CD4-positive, CD25-positive, alpha-beta regulatory T cell (primary cell): ENCODE measurements at places on chromosomes 2 and 18.

- DNase-seq = no peak
These were observed 882.5 kb downstream of the SLC4A3 start for GRCh38 chr2:220509966-220510365.

DNA sequence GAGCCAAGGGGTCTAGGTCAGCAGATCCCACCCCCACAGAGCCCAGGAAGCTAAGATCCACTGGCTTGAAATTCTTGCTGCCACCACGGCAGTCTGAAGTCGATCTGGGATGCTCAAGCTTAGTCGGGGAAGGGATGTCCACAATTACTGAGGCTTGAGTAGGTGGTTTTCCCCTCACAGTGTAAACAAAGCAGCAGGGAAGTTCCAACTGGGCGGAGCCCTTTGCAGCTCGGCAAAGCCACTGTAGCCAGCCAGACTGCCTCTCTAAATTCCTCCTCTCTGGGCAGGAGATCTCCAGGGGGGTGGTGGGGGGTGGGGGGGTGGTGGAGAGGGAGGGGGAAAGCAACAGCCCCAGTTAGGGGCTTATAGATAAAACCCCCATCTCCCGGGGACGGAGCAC is 419.5 kb downstream of the NUP35 start:
- DNase-seq = no peak

GRCh38 chr18:3529077-3529476 is 79.1 kb downstream of the TGIF1 start:
- DNase-seq = no peak

- DNase-seq = no peak
These were observed 17.4 kb upstream of the CHAC2 start for GRCh38 chr2:53750041-53750768.

DNA sequence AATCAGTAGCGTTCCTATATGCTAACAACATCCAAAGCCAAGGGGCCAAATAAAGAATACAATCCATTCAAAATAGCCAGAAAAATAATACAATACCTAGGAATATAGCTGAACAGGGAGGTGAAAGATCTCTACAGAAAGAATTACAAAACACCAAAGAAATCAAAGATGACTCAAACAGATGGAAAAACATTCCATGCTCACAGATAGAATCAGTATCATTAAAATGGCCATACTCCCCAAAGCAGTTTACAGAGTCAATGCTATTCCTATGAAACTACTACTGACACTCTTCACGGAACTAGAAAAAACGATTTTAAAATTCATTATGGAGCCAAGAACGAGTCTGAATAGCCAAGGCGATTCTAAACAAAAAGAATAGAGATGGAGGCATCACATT is 57.4 kb downstream of the CCBE1 start:
- DNase-seq = no peak

- DNase-seq = no peak
These were observed 14.8 kb upstream of the C2orf66 start for GRCh38 chr2:196823750-196824522.

GRCh38 chr2:238922435-238922834 is 74.5 kb downstream of the TWIST2 start:
- no peak for DNase-seq

- DNase-seq = no peak
These were observed 108.8 kb downstream of the ACKR3 start for GRCh38 chr2:236678307-236678975.

DNA sequence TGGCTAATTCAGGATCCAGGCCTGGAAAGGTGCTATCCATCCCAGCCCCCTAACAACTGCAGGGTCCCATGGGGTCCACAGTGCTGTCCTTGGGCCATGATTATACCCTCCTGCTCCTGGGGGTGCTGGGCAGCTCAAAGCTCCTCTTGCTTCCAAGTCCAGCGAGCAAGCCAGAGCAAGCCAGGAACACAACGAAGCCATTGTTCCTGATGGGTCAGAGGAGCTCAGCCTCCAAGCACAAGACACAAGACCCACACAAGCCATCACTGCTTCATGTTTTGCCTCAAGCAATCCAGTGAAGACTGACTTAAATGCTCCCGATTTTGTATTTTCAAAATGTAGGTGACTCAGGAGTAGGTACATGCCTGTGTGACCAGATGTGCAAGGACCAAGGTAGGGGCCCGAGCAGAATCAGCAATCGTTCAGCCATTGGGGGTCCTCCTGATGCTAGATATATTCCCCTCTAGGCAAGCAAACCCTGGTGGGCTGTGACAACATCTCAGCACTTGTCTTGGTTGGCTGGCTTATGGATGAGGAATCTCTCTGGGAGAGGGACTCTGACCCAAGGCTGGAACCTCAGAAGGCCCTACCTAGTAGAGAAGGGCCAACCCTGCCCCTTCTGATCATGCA is 90.8 kb downstream of the EPAS1 start:
- no peak for DNase-seq

DNA sequence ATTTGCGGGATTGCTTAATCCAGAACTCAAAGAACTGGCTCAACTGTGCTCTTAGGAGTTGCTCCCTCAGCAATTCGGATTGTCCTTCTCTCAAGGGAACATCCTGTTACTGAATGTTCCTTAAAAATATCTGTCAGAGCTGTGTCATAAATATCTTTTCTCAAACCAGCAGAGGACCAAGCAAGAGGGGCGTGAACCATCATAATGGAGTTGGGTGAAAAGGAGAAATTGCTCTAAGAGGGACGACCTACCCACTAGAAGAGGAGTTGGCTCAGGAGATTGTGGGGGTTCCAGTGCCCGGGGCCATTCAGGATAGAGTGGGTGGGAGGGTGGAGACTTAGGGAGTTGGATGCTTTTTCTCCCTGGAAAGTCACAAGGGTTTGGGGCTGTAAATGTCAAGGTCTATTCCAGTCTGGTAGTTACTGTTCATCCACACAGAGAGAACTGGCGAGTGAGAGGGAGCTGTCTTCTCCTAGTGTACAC is 59.5 kb downstream of the MERTK start:
- DNase-seq = no peak

GRCh38 chr2:78418021-78418420 is 607.5 kb upstream of the REG3G start:
- DNase-seq = no peak

DNA sequence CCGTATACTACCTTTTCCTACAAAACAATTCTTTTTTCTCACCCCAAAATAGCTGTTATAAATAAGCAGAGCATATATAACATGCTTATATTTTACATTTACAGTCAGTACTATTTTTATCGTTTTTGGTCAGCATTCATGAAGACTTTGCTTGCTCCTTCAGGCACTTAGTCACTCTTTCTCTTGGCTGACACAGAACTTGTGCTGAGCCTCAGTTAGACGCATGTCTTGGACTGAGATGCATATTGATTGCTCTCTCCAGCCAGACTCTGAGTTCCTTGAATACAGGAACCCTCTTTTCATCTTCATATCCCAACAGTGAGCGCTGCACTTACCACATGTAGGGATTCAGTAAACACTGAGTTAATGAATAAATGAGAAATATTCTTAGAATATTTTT is 158.3 kb downstream of the RTN4 start:
- DNase-seq = no peak

- DNase-seq = no peak
These were observed 31.8 kb downstream of the BCL2 start for GRCh38 chr18:63287691-63288220.

GRCh38 chr2:166333801-166334200 is 41.9 kb downstream of the SCN9A start:
- DNase-seq = no peak

- no peak for DNase-seq
These were observed 52.6 kb downstream of the VRK2 start for GRCh38 chr2:58099096-58099769.

DNA sequence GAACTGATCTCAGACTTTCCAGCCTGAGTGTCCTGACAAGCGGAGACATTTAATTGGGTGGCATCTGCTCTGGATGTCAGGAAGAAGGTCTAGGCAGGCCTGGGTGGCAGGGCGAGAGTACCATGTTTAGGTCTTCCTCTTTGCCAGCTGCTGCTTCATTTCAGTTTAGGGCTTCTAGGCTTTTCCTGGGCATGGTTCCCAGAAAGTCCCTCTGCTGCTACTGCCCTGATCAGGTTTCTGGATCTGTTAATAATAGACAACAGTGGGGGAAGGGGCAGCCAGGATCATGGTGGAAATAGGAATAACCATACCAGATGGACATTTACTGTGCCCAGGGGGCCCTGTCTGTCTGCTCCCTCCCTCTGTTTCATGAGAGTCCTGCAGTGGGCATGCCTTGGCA is 2.3 kb upstream of the PLCD4 start:
- no peak for DNase-seq

DNA sequence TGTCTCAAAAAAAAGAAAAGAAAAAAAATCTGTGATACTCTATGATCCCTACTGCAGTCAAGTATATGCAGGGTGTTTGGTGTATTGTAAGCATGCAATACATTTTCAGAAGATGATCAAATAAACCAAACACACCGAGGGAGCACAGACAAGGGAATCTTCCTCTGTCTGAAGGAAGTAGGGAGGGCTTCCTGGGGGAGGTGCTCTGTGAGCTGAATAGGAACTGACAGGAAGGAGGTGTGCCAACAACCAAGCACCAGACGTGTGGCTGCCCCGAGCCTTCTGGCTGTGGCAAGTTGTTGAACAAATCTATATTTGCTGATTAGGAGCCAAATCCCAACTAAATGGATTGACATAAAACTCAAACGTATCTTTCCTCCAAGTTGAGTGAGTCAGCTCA is 14.6 kb downstream of the THNSL2 start:
- no peak for DNase-seq

DNA sequence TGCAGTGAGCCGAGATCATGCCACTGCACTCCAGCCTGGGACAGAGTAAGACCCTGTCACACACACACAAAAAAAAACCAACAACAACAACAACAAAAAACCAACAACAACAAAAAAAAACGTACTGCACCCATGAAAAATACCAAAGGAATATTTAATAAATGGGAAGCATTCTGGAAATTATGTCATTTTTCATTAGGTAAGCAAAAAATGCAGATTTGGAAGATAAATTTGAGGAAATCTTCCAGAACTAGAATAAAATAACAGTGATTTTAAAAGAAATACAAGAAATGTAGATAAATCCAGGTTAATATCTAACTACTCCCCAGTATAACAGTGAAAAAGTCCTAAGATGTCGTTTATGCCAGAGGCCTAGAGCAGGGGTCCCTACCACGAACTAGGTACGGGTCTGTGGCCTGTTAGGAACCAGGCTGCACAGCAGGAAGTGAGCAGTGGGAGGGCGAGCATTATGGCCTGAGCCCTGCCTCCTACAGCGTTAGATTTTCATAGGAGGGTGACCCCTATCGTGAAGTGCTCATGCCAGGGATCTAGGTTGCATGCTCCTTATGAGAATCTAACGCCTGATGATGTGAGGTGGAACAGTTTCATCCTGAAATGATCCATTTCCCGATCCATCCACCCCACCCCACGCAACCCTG is 21.5 kb downstream of the FAM161A start:
- no peak for DNase-seq

GRCh38 chr2:222296311-222296741 is 2.5 kb downstream of the PAX3 start:
- no peak for DNase-seq

- DNase-seq = no peak
These were observed 63.0 kb upstream of the COX7A2L start for GRCh38 chr2:42424033-42424432.

GRCh38 chr2:62923881-62924280 is 126.7 kb upstream of the OTX1 start:
- no peak for DNase-seq

GRCh38 chr2:61771904-61772845 is 81.7 kb downstream of the FAM161A start:
- DNase-seq = no peak

- DNase-seq = no peak
These were observed 101.9 kb downstream of the DNER start for GRCh38 chr2:229612384-229612971.

GRCh38 chr18:72993250-72993649 is 125.5 kb upstream of the NETO1 start:
- no peak for DNase-seq

DNA sequence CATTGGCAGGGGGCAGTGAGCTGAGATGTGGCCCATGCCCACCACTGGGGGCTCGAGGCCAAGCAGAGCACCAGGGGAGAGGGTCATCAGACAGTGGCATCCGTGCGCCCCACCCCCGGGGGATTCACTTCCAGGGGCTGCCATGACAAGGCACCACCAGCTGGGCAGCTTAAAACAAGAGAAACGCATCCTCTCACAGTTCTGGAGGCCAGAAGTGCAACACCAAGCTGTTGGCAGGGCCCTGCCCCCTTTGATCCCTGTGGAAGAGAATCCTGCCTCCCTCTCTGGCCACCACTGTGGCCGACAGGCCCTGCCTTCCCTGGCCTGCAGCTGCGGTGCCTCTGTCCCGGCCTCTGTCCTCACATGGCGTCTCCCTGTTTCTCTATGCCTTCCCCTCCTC is 187.7 kb upstream of the ID2 start:
- no peak for DNase-seq

- DNase-seq = no peak
These were observed 56.2 kb upstream of the CCDC85A start for GRCh38 chr2:56127463-56128152.

- no peak for DNase-seq
These were observed 250 bp upstream of the CHST10 start for GRCh38 chr2:100417711-100418124.

GRCh38 chr2:45014016-45014702 is 4.9 kb upstream of the SIX2 start:
- no peak for DNase-seq

GRCh38 chr18:42330296-42330695 is 375.3 kb downstream of the PIK3C3 start:
- DNase-seq = no peak

- no peak for DNase-seq
These were observed 51.3 kb downstream of the RMDN2 start for GRCh38 chr2:37976411-37976810.
